ENCODE measurements at places on chromosomes 11 and 22.

- DNase-seq: no peak
These were observed 12.0 kb upstream of the NXPE1 start for GRCh38 chr11:114571712-114572111.

- DNase-seq: no peak
These were observed 395.7 kb downstream of the MN1 start for GRCh38 chr22:27405672-27406388.

DNA sequence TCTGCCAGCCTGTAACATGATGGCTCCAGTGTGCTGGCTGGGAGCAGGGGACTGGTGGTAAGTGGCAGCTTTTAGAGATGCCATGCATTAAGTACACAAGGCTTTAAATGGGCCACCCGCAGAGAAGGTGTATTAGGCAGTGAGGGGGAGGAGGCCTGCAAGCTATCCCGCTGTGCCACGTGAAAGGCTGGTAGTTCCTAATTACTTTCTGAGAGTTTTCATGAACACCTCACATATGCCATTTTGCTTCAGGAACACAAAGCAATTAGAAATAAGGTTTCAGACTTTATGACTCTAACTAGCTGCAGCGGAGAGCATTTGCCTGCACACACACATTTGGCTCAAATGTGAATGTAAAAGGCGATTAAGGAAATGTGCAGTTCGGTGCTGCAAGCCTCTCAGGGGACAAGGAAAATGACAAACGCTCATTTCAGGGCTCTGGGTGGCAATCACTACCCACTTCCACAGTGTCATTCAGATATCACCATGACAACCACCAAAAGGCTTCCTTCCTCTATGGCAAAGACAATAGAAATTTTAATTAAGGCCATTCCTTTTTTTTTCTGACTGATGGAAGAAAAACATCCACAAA is 116.6 kb downstream of the PLEKHA7 start:
- no peak for DNase-seq

GRCh38 chr22:29704528-29705285 is 15.1 kb upstream of the CABP7 start:
- no peak for DNase-seq

GRCh38 chr22:44245867-44246266 is 65.1 kb downstream of the PARVG start:
- no peak for DNase-seq

DNA sequence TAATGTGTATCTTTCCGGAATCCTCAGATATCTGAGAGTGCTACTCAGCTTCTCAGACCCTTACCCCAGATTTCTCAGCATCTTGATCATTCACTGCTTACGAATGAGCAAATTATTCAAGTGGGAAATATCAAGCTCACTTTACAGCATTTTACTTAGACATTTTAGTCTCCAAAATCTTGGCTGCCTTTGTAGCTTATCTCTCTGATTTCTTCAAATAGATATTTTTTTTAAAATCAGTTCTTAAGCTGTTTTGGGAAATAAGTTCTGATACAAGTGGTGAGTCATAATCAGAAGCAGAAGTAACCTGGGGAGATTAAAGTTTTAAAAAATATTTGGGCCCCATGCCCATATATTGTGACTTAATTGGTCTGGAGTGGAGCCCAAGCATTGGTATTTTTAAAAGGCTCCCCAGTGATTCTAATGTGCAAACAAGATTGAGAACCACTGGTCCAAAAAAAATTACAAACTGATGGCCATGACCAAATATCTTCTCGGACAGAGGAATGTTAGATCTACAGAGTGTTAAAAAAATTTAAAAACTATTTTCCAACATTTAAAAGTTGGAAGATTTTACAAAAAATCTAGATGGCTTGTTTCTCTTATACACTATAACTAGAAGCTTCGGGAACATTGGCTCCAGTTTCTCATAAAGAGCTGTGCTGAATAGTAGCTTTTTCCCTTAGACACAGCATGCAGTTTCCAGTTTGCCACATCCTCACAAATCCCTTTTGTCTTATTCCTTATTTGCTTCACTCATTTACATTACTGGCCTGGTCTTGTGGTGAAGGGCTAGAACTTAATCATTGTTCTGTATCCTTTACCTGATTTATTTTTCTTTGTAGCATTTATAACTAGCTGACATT is 87.8 kb upstream of the BMAL1 start:
- DNase-seq: no peak

DNA sequence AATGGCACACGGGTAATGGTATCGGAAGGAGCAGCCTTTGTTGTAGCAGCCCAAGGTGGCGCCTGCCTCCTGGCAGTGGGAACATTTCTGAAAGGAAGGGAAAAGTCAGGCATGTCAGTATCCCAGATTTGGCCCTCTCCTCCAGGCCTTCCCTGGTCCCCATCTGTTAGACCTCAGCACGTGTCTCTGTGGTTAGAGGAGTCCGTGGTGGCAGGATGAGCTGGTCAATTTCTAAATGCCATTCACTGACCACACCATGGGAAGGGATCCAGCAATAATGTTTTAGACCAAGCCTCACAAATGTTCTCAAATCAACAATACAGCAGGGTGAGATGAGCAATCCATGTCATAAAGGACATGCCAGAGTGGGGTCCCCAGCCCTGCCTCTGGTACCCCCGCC is 49.0 kb upstream of the CYP2D6 start:
- no peak for DNase-seq

DNA sequence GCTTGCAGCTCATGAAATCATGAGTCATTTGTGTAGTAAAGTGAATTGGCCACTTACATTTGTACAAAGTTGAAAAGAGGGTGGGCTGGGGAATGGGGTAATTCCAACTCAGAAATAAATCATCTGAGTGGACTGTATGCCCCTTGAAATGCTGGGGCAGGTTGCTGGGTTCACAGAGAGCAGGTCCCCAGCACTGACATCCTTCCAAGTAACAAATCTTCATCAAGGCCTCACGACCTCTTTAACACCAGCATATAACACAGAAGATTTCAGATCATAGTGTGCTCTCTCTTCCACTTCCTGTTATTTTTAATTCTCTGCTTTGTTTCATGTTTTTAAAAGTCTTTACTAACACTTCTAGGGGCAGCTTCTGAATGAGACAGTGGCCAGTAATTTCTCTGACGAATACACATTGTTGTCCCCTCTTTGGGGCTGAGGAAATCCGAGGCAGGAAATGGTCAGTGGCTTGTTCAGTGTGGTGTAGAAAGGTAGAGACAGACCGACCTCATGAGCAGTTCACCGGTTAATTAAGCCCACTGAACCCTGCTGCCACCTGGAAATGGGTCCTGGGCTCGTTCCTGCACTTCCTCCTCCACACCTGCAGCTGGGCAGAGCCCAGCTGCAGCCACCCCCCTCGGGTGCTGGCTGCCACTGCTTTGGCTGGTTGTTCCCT is 127.7 kb downstream of the MAML2 start:
- DNase-seq: no peak

DNA sequence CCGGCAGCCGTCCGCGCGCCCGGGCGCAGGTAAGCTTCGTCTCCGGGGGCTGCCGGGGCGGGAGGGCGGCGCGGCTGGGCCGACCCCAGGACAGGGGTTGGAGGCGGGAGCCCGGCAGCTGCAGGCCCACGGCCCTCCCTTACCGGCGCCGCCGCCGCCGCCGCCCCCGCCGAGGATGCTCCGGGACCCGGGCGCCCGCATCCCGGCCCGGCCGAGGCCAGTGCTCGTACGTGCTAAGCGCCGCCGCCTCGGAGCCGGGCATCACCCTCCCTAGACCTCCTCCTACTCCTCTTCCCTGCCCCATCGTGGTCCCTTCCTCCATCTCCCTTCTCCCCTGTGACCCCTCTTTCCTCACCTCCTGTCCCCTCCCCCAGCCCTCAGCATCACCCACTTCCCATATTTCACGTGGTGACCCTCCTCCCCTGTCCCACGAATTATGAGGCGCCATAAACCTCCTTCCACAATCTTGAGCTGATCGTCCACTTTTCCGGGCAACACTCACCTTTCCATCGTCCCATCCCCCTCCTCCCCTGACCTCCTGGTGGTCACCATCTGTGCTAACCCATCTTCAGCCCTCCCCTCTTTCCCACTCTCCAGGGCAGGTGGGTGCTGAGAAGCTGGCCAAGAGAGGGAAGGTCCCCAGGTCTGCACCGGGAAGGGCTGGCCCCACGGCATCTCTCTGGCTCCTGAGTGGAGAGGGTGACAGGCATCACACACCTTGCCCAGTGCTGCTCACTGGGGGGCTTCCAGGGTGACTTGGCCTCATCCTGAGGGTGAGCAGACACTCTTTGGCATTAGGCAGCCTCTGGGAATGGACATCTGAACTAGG is 612 bp downstream of the ASPHD2 start:
- no peak for DNase-seq

- DNase-seq: no peak
These were observed 2.4 kb upstream of the ARHGEF12 start for GRCh38 chr11:120333801-120334200.

DNA sequence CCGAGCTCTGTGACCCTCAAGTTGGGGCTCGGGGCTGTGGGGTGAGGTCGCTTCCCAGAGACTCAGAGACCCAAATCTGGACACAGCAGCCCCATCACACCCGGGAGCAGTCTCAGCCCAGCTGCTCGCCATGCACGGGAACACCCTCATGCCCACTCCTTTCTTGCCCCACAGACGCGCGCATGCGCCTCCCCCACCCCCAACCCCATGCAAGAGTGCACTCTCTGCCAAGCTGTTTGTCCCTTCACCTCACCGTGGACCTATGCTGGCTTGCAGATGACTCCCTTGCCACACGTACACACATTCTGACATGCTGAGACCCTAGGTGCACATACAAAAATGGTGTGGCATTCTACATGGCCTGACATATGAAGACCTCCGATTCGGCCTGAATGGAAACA is 478 bp upstream of the CD248 start:
- no peak for DNase-seq

DNA sequence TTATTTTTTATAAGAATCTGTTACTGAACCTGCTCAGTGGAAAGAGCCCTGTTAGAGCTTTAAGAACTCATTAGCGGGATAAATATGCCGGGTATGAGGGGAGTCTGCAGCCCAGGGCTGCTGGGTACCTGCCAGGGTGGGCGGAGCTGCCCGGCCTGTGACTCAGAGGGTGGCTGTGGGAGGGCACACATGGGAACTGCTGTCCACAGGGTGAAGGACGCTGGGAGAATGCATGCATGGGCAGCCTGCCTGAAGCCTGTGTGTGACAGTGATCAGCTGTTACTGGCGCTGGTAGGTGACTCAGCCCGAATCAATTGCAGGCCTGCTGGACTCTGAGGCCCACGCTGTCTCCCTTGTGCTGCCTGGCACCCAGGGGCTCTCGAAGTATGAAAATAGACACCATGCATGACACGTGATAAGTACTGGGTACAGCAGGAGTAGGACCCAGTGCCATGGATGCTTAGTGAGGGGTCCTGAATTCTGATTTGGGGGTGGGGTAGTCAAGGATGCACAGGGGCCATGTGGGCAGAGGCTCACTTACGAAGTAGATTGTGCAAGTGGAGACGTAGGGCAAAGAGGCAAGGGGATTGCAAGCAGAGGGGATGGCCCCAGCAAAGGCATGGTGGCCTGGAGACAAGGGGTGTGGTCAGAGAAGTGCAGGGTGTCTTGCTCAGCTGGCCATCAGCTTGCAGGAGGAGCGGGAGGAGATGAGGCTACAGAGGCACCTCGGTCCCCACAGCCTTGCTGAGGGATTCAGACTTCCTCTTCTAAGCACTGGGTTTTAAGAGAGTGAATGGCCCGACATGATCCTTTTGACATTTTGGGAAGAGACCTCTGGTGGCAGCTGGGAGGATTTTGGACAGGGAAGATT is 36.5 kb downstream of the GRIK4 start:
- peak; percentile 7 for DNase-seq

DNA sequence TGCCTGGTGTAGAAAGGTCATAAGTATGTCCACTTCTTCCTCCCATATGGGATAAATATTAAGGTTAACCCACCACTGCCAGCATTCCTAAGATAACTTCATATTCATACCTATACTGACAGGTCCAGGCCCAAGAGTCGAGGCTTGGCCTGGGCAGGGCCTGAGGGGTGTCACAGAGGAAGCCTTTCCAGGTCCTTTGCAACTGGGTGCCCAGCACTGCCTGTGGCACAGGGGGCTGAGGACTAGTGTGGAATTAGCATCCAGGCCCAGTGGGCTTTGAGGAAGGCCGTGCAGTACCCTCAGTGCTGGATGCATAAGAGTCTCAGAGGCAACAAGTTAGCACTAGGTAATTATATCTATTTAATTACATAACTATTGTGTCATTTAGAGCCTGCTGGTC is 65.4 kb downstream of the PKNOX2 start:
- no peak for DNase-seq

GRCh38 chr22:49655168-49655812 is 172.4 kb downstream of the BRD1 start:
- no peak for DNase-seq

GRCh38 chr11:11491589-11491988 is 130.2 kb downstream of the GALNT18 start:
- no peak for DNase-seq

GRCh38 chr11:134866215-134866614 is 454.2 kb upstream of the B3GAT1 start:
- no peak for DNase-seq

Measured in NCI-H1048 (cell line).